Vagina (tissue), 2 donors: ENCODE measurements at places on chromosomes 12 and 14. TPM values are rescaled to one million over a fixed set of nuclear protein-coding genes. Genes with fewer than 3 reads are reported as not detected.

- no peak for DNase-seq
Observed at GRCh38 chr12:26471560-26471959, 276.2 kb downstream of the SSPN start.

DNA sequence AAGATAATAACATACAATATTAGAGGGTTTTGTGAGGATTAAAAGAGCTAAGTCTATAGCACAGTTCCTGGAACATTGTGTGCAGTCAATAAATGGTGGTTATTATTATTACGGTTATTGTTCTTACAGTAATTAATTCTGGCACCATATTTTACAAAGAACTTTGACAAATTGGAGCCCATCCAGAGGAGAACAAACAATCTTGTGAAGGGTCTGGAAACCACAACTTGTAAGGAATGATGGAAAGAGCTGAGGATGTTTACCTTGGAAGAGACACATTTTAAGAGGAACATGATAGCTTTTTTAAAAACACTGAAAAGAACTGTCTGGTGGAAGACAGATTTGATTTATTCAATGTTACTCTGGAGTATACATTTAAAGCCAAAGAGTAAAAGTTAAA, 150.5 kb upstream of the KRR1 start:
- no peak for DNase-seq

DNA sequence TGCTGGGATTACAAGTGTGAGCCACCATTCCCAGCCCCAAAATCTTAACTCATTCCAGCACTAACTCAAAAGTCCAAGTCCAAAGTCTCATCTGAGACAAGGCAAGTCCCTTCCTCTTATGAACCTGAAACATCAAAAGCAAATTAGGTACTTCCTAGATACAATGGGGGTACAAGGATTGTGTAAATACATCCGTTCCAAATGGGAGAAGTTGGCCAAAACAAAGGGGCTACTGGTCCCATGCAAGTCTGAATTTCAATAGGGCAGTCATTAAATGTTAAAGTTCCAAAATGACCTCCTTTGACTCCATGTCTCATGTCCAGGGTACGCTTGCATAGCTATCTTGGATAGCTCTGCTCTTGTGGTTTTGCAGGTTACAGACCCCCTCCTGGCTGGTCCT, 94.7 kb upstream of the PPM1H start:
- no peak for DNase-seq

DNA sequence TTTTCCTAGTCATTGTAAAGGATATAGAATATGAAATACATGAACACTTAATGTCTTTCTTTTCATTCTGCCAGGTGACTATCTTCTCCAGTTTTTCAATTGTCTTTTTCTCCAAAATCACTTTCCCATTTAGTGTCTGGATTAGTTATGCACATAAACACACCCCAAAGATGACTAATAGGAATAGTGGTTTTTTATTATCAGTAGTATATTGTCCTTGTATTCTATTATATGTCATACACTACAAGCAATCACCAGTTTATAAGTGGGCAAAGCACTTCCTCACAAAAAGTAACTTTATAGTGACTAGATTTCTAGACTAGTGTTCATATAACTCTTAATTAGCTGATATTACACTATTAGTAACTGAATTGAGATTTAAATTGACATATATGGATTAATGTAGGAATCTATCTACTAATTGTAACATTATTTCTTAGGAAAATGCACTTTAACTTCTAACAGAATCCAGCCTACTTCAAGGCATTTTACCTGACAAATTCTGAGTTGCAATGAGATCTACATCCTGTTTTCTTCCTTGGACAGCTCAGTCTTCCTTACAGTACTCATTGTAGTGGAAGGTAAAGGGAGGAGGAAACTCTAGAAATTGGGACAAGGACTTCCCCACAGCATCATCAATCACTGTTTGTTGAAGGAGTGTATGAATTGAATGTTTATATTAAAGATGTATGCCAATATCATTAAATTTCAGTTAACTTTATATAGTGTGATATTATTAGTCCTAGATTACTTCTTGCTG, 186.1 kb upstream of the GARIN2 start:
- DNase-seq = no peak

DNA sequence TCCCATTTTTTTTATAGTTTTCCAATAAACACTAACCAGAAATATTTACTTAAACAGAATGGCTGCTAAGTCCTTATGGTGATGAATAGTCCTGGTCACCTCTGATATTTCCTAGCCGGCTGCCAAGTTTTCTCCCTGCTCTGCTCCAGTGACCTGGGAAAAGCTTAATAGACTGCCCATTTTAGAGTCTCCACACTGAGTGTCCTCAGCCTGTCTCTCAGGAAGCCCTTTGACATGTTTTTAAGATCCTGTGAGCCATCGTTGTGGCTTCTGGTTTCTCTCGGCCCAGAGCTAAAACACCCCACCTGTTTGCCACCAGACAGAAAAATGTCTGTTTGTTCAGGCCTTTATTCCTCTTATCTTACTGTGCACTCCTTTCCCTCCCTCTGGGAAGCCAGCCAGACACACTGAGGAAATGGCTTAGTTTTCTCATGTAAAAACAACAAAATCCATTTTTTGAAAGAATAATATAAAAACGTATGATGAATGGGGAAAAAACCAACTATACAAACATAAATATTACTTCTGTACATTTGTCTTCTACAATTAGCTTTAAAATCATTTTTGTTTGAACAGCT, 25.4 kb upstream of the ALDH2 start:
- no peak for DNase-seq

DNA sequence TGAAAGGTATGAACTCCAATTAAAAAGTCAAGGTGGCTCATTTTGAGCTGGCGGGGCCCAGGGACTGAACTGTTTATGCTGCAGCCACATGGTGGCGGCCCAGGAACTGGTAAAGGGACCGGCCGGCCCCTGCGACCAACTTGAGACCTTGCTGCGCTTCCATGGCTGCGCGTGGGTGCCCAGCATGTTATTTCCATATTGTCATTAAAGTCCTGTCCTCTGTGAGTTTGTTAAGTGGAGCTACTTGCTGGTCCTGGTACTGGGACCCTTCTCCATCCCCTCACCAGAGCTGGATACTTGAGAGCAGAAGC, 62.3 kb downstream of the BEGAIN start:
- no peak for DNase-seq

DNA sequence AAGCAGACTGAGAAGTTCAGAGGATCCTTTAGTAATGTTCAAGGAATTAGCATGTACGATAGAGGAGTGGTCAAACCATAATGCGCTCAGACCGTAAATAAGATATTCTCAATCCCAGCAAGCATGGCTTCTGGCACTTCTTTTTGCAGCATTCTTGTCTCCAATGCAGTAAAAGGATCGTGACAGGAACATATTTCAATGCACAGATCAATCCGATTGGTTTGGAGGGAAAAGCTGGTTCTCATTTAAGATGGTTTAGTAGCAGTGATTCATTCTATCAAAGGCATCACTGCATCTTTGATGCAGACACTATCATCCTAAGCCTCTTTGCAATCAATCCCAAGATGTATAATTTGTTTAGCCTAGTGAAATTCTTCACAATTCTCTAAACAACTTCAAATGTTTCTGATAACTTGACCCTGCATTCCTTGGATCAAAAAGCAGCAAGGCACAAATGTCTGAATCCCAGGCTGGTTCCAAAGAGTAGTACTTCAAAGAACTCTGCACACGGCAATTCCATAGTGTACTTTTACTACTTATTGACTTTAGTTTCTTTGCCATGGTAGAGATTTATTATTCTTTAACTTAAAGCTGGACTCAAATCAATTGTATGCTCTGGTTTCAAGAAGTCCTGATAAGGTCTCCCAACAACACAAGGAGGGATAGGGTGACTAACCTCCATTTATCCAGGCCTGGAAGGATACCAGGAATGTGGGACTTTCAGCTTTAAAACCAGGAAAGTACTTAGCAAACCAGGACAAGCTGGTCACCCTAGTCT, 96.8 kb upstream of the MDM1 start:
- DNase-seq = no peak

- DNase-seq = no peak
Observed at GRCh38 chr14:77061630-77062257, 33.2 kb upstream of the IRF2BPL start.

GRCh38 chr12:95815632-95816212, 25.2 kb upstream of the NTN4 start:
- no peak for DNase-seq

- no peak for DNase-seq
Observed at GRCh38 chr12:15995801-15996200, 84.7 kb downstream of the DERA start.

DNA sequence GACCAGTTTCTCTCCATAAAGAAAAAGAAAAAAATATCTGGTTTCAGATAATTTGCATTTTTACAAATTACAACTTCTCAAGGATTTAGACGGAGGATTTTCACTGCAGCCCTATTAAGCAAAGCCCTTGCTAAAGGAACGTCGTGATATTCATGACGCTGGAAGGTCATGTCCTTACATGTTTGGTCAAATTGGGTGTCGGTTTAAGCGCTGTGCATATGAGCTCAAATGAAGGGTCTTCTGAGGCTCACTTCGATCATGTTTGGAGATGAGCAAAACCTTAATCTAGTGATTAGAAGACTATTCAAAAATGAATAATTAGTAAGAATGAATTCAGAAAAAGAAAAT, 67.3 kb upstream of the USP15 start:
- DNase-seq = no peak

- DNase-seq = no peak
Observed at GRCh38 chr12:120706029-120706428, 4.2 kb upstream of the UNC119B start.

GRCh38 chr12:80222261-80222660, 122.9 kb downstream of the OTOGL start:
- no peak for DNase-seq

DNA sequence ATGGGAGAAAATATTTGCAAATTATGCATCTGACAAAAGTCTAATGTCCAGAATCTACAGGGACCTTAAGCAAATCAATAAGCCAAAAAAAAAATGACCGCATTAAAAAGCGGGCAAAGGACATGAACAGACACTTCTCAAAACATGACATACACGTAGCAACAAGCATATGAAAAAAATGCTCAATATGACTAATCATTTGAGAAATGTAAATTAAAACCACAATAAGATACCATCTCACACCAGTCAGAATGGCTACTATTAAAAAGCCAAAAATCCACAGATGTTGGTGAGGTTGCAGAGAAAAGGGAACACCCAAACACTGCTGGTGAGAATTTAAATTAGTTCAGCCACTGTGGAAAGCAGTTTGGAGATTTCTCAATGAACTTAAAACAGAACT, 16.1 kb downstream of the PAWR start:
- DNase-seq = no peak

DNA sequence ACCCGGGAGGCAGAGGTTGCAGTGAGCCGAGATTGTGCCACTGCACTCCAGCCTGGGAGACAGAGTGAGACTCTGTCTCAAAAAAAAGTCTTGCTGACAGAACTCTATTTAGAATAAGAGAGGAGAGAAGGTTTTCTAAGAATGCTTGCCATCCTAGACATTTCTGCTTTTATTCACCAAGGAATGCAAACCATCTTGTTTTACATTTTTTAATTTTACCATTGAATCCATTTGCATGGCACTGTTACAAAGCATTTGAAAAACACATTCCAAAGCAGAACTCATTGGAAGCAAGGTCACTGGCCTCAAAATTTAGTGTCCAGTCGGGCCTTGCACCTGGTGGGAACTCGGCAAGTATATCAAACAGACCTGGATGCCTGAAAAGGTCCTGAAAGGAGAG, 44.2 kb upstream of the RASSF3 start:
- DNase-seq = no peak

DNA sequence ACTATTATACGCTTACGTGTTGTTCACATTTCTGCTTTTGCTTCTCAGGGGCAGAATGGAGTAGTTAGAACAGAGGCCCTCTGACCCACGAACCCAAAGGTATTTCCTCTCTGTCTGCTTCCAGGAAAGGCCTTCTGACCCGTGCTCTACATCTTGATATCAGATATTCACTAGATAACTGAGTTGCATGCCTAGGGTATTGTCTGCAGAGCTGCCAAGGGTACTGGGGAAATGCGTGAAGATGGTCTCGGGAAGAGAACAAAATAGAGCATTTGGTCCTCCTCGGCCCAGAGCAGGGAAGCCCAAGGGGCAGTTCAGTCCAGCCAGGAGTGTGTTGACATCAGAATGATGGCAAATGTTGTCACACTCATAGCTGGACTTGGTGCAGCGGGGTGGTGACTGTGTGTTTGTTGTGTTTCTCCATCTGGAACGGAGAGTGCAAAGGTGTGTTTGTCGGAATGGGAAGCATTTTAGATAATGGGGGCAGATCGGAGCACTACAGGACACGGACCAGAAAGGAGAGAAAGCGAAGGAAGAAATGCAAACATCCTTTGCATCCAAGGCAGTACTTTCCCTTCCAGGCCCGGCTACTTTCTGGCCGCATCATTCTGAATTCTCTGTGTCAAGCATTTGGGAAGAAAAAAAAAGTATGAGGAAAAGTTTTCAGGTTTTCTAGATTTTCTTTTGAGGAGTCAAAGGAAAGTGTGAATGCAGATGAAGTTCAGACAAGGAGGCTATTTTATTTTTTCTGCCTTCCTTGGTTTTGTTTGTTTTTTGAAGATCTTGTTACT, 8.1 kb downstream of the GLT1D1 start:
- DNase-seq = no peak

DNA sequence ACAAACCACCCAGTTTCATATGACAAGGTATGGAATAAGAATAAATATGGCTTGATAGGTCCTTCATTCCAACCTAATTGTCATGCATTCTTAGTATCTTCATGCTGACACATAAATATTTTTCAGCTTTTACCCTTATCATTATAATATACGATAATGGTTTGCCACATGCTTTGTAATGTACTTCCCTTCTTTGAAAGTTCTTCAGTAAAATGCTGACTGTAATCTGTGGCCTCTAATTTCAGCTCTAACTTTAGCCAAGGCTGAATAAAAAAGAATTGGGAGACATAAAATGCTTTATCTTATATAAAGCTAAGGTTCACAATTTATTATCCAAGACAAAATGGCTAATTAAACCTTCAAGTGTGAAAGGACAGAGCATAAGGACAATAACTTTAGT, 2.6 kb upstream of the MAP4K5 start:
- no peak for DNase-seq

The TAOK3 gene
- 41.0 TPM for total RNA-seq

The IL26 gene
- not detected for total RNA-seq

The BRI3BP gene
- total RNA-seq = 4.4 TPM
